B cell (primary cell): ENCODE measurements at places on chromosomes 11 and 22. TPM values are rescaled to one million over a fixed set of nuclear protein-coding genes. Genes with fewer than 3 reads are reported as not detected.
A peak's percentile ranks its signal among the peaks of the same experiment; 100 is the strongest.

IGLL5 gene
- polyA plus RNA-seq = 324 and 365 TPM in 2 replicates

NUDT22 gene
- 109 and 139 TPM in 2 replicates for polyA plus RNA-seq

GGA1 gene
- 137 and 138 TPM in 2 replicates for polyA plus RNA-seq

ANKRD42 gene
- polyA plus RNA-seq = 4.1 and 7.7 TPM in 2 replicates

TCP11L1 gene
- 6.3 and 7.7 TPM in 2 replicates for polyA plus RNA-seq

APOL5 gene
- polyA plus RNA-seq = not detected in 2 replicates

TIRAP gene
- 9.9 and 10.5 TPM in 2 replicates for polyA plus RNA-seq

DNA sequence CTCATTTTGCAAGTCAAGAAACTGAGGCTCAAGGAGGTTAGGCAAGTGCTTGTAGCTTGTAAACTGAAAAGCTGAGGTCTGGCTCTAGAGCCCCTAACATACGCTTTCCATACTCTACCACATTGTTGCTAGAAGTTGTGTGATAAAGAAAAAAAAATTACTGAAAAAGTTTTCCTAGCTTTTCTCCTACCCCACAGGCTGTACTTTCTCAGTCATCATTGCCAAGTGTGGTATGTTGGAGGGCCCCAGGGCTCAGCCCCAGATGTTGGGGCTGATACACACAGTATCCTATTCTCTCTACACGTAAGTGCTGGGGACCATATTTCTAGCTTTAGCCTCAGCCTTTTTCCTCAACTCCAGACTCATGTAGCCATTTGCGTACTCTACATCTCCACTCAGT is 16.0 kb downstream of the KREMEN1 start:
- H3K36me3 ChIP-seq = no peaks in the 10 kb centered on the region
- no peaks in the 10 kb centered on the region for H3K4me1 ChIP-seq
- no peak for DNase-seq
- H3K4me3 ChIP-seq = no peak overlapping the region

DNA sequence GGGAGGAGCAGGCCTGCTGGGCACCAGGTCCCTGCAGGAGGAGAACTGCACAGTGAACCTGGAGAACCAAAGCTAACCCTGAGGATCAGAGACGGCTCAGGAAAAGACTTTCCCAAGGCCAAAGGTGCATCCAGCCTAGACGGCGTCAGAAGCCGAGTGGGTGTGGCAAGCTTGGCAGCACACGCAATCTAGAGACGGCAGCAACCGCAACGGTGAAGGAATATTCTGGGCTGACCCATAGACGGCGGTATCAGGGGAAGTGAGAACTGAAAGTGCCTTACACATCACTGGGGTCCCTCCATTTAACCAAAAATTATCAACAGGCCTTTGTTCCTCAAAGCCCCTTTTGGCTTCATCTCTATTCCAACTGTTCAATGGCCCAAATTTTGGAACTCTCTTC is 26.2 kb downstream of the SPATA19 start:
- no peak overlapping the region for H3K27ac ChIP-seq
- H3K36me3 ChIP-seq = no peaks in the 10 kb centered on the region
- DNase-seq = no peak
- no peaks in the 10 kb centered on the region for H3K4me1 ChIP-seq
- no peak overlapping the region for H3K4me3 ChIP-seq

GRCh38 chr11:125146232-125146631 is 18.3 kb upstream of the PKNOX2 start:
- H3K36me3 ChIP-seq = no peaks in the 10 kb centered on the region
- no peak for DNase-seq
- H3K27ac ChIP-seq = no peak overlapping the region
- peaks cover 3% of the 10 kb centered on the region for H3K4me1 ChIP-seq
- no peak overlapping the region for H3K4me3 ChIP-seq

DNA sequence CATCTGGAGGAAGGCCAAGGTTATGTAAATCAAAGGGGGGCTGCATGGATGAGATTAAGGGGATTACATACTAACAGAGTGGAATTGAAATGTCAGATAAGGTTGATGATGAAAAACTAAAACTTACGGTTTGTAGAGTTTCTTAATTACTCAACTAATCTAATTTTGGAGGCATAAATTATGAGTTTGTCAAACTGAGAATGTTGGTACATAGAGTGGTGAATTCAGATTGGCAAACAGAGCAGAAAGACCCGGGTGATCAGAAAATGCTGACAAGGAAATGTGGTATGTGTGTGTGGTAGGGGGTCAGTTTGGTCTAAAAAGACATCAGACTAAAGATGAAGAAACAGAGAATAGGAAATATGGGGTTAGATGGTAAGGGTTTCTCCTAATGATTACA is 11.0 kb downstream of the MS4A6E start:
- H3K36me3 ChIP-seq = no peaks in the 10 kb centered on the region
- no peak overlapping the region for H3K27ac ChIP-seq
- H3K4me1 ChIP-seq = peaks cover 12% of the 10 kb centered on the region
- H3K4me3 ChIP-seq = no peak overlapping the region

DNA sequence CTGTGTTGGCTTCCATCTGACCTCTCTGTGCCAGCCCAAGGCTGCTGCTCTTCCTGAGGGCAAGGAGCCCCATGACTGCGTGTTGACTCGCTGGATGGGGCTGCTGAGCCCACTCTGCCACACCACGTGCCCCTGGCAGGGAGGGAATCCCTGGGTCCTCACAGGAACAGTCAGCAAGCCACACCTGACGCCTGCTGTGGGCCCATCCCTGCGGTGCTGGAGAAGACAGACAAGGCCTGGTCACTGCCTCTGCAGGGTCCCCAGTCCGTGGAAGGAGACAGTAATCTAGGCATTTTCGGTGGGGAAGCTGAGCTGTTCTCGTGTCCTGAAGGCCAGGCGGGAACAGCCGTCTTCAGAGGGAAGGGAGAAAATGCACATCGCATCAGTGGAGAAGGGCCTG is 10.6 kb upstream of the PPP6R3 start:
- peaks cover 7% of the 10 kb centered on the region for H3K4me1 ChIP-seq
- no peaks in the 10 kb centered on the region for H3K36me3 ChIP-seq
- DNase-seq = no peak
- H3K27me3 ChIP-seq = no peaks in the 10 kb centered on the region
- no peak overlapping the region for H3K27ac ChIP-seq

DNA sequence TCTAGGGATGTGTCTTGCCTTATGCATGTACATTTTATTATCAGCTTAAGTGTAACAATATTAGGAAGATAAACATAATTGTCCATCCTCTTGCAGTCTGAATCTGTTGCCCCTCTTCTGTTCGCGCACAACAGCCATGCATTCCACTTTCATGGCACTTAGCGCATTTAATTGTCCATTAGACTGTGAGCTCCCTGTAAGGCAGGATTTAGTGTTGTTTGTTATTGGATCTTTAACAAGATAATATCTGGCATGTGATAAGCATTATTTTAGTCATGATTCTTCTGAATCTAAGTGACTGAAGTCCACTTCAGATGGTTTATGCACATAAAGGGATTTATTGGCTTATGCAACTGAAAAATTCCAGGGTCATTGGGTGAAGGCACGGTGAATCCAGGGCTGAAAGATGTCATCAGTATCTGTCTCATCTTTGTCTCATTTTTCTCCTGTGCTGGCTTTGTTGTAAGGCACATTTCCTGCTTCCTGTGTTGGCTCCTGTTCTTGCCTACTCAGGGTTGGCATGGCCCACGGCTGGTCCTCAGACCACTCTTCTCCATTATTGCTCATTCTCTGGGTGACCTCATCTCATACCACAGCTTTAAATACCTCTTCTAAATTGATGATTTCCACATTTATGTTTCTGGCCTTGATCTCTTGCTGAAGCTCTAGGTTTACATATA is 37.6 kb downstream of the ATXN10 start:
- H3K4me3 ChIP-seq = no peak overlapping the region
- no peak for DNase-seq
- no peaks in the 10 kb centered on the region for H3K4me1 ChIP-seq
- no peaks in the 10 kb centered on the region for H3K27me3 ChIP-seq

- no peaks in the 10 kb centered on the region for H3K36me3 ChIP-seq
- no peaks in the 10 kb centered on the region for H3K27me3 ChIP-seq
- no peak overlapping the region for H3K27ac ChIP-seq
- no peak for DNase-seq
- no peak overlapping the region for H3K4me3 ChIP-seq
- H3K4me1 ChIP-seq = no peaks in the 10 kb centered on the region
Measured at GRCh38 chr11:12854297-12854661, 154.8 kb upstream of the RASSF10 start.

GRCh38 chr22:24518228-24518627 is 23.1 kb downstream of the UPB1 start:
- no peak for DNase-seq
- H3K27ac ChIP-seq = no peak overlapping the region
- no peaks in the 10 kb centered on the region for H3K36me3 ChIP-seq
- H3K4me1 ChIP-seq = peaks cover 14% of the 10 kb centered on the region
- no peak overlapping the region for H3K4me3 ChIP-seq

GRCh38 chr11:2833716-2834502 is 51.7 kb downstream of the CDKN1C start:
- H3K27ac ChIP-seq = no peak overlapping the region
- H3K27me3 ChIP-seq = no peaks in the 10 kb centered on the region
- no peaks in the 10 kb centered on the region for H3K36me3 ChIP-seq
- no peaks in the 10 kb centered on the region for H3K4me1 ChIP-seq
- DNase-seq = no peak
- H3K4me3 ChIP-seq = no peak overlapping the region

- H3K4me1 ChIP-seq = peaks cover 29% of the 10 kb centered on the region
- no peaks in the 10 kb centered on the region for H3K36me3 ChIP-seq
- H3K4me3 ChIP-seq = no peak overlapping the region
- peak; percentile 34 for DNase-seq
- H3K27ac ChIP-seq = no peak overlapping the region
- H3K27me3 ChIP-seq = no peaks in the 10 kb centered on the region
Measured at GRCh38 chr11:78414321-78415051, 3.1 kb downstream of the GAB2 start.

DNA sequence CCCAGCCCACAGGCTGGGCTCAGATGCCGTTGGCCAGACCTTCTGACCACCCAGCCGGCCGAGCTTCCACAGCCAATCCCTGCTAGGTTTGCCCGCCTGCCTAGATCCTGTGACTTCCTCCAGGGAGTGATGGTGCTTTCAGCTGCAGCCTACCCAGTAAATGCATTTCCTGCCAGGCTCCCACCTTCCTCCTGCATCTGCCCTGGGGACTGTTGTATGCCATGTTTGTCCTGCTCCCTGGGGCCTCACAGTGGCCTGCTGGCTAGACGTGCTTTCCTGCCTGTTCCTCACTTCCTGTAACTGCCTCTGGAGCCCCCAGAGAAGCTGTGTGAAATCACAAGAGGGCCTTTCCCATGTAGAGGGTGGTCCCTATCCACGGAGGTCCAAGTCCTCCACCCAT is 86.2 kb downstream of the GALNT18 start:
- DNase-seq = no peak
- H3K4me1 ChIP-seq = no peaks in the 10 kb centered on the region
- no peaks in the 10 kb centered on the region for H3K36me3 ChIP-seq
- no peaks in the 10 kb centered on the region for H3K27me3 ChIP-seq

DNA sequence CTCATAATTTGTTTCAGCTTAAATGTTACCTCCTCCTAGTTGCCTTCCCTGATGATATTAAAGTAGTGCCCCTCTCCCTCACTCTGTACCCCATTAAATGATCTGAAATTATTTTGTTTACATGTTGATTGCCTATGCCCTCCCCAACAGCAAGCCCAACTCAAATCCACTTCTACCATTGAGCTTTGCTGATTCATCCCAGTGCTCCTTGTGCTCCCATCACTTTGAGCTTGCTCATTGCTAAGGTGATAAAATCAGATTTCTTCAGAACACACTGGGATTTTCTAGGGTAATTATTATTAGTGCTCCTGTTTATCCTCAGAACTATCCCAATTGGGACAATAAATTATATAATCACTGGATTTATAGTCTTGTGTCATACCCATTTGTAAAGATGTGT is 8.4 kb upstream of the DDX6 start:
- no peak overlapping the region for H3K27ac ChIP-seq
- no peak for DNase-seq
- no peaks in the 10 kb centered on the region for H3K36me3 ChIP-seq

GRCh38 chr11:86230179-86230804 is 14.3 kb upstream of the EED start:
- H3K36me3 ChIP-seq = no peaks in the 10 kb centered on the region
- no peak for DNase-seq
- no peak overlapping the region for H3K27ac ChIP-seq

DNA sequence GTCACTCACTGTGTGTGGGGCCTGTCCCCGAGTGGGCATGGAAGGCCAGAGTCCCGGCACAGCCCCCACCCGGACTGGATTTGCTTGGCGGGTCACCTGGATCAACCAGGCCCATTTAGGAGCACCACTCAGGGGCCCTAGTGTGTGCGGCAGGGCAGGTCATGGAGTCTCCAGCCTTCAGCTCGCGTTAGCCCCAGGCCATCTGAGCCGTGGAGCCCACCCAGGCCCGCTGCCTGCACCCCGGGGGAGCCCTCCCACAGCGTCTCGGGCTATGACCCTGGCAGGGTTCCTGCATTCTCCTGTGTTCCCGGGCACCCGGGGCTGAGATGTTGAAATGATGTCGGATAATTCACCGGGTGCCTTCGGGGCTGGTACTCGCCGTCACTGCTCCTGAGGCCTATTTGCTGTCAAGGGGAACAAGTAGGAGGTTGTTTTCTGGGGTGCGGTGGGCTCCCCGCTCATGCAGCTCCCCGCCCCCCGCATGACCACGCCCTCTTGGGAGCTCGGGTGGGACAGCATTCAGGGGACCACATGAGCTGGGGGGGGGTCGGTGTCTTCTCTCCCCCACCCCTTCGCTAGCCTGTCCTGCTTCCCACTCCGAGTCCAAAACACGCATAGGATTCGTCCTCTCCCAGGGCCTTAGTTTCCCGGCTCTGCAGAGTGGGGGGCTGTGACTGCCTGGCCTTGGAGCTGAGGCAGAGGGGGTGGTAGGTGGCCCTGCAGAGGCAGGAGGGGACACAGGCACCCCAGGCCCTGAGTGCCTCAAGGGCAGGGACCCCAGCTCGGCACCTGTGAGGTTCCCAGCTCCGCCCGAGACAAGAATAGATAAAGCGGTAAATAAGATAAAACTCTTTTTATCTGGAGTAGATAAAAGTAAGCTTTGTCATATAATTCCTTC is 77.2 kb downstream of the KCNQ1 start:
- no peak for DNase-seq
- peaks cover 30% of the 10 kb centered on the region for H3K4me1 ChIP-seq
- no peaks in the 10 kb centered on the region for H3K27me3 ChIP-seq
- no peaks in the 10 kb centered on the region for H3K36me3 ChIP-seq
- H3K4me3 ChIP-seq = no peak overlapping the region
- H3K27ac ChIP-seq = no peak overlapping the region

DNA sequence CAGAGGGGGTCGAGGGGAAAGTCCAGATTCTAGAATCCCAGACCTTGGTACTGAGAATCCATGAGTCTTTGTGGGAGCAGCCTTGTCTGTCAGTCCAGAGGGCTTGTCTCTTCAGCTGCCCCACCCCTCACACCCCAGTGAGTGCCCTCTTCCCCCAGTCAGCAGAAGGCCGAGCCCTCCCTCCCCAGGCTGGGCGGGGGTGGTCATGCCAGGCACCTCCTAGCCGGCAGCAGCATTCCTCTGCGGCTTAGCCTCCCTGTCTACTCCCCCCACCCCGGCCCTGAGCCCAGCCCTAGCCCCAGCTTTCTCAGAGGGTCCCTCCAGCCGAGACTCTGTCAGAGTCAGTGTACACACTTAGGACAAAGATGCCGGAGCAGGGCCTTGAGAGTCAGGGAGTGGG is 4.6 kb downstream of the SOX10 start:
- no peak overlapping the region for H3K4me3 ChIP-seq
- H3K27ac ChIP-seq = no peak overlapping the region
- H3K36me3 ChIP-seq = peaks cover 6% of the 10 kb centered on the region
- no peaks in the 10 kb centered on the region for H3K4me1 ChIP-seq

GRCh38 chr11:119993722-119994121 is 144.2 kb downstream of the TRIM29 start:
- no peaks in the 10 kb centered on the region for H3K4me1 ChIP-seq
- DNase-seq = no peak
- no peak overlapping the region for H3K27ac ChIP-seq
- no peaks in the 10 kb centered on the region for H3K36me3 ChIP-seq
- H3K4me3 ChIP-seq = no peak overlapping the region

GRCh38 chr11:640021-640706 is 3.1 kb downstream of the DRD4 start:
- peak; percentile 50 for DNase-seq
- H3K36me3 ChIP-seq = no peaks in the 10 kb centered on the region
- H3K4me3 ChIP-seq = no peak overlapping the region
- peaks cover 9% of the 10 kb centered on the region for H3K27me3 ChIP-seq
